ENCODE measurements at places on chromosomes 3 and 15.

DNA sequence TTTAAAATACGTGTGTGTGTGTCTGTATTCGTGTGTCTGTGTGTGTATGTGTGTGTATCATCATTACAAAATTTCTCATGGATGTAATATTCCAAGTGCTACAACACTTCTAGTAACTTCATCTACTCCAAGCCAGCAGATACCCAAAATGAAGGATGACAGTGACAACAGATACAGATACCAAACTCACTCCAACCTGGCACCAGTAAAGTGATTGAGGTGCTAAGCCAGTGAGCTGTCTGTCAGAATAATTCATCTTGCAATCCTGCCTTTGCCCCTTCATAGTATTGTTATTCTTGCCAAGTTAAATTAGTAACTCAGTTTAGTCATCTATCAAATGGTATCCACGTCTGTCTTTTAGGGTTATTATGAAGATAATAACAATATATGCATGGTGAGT is 58.1 kb downstream of the PLOD2 start:
- DNase-seq = no peak

GRCh38 chr3:63998852-63999754 is 24.2 kb downstream of the PSMD6 start:
- no peak for DNase-seq

DNA sequence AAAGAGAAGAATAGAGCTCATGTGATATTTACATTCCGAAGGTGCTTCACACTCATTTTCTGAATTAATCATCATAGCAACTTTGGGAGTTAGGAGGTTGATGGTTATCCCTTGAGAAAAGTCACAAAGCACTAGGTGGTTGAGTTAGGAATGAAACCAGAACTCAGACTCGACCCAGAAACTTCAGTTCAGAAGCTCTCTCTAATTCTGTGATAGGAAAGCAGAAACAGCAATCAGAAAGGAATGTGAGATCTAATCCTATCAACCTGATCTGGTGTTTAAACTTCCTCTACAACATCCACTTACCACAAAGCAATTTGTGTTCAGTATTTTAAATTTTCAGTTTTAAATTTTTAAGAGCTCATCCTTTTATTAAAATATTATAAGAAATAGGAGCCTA is 211.2 kb downstream of the CNTN3 start:
- no peak for DNase-seq

DNA sequence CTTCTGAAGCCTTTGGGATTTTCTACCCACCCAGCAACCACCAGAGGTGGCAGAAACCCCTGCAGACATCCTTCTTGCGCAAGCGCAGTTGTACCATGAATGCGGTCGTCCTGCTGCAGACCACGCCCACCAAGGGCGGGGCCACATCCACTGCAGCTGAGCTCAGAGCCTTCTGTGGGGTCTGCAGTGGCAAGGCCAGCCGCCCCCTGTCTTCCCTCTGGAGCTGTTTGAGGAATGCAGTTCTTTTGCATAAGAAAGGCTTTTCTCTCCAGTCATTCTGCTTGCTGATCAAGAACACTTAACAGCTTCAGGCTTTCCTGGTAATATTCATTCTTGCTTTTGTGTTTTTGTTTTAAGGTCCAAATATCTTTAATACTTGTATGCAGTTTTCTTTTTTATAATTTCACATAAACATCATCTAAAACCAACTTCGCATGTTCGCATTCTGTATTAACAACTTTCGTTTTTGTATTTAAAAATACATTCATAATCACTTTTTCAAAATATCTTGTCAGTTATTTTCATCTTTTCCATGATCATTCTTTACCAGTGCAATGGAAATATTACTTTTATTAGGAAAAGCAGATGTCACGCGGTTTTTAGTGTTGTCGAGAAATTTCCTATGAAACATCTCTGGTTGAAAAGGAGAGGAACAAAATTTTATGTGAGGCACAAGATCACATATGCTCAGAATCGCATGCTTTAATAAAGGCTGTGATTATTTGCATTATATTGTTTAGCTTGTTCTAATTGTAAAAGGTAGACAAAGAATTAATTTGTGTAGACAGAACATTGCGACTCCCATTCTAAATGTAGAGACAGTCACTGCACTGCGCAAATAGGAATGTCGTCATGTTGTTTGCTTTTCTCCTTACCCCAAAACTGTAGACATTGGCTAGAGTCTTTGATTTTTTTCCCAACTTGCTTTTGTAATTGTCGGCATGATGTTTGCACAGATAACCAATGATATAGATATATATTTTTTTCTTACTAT is 98.1 kb upstream of the SNRPN start:
- DNase-seq = no peak

GRCh38 chr15:74135041-74135565 is 4.7 kb downstream of the ISLR2 start:
- DNase-seq = no peak

DNA sequence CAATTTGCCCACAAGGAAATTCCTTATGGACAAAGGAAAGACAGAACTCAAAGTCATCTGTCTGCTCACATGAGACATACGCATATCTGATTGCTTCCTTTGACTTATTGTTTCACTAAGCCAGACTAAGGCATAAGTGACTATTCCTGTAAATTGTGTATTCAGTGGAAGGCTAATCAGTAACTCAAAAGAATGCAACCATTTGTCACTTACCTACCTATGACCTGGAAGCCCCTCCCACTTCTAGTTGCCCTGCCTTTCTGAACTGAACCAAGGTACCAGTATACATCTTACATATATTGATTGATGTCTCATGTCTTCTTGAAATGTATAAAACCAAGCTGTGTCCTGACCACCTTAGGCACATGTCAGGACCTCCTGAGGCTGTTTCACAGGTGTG is 53.5 kb upstream of the PROK2 start:
- no peak for DNase-seq

- DNase-seq = no peak
Observed at GRCh38 chr3:155420881-155421486, 127.5 kb upstream of the STRIT1 start.

GRCh38 chr3:48662753-48663488 is at the start of gene CELSR3:
TSS of gene CELSR3 (minus strand) at chr3:48662886. CDS start at chr3:48662634, 252 bp downstream.
- peak; percentile 26 for DNase-seq

DNA sequence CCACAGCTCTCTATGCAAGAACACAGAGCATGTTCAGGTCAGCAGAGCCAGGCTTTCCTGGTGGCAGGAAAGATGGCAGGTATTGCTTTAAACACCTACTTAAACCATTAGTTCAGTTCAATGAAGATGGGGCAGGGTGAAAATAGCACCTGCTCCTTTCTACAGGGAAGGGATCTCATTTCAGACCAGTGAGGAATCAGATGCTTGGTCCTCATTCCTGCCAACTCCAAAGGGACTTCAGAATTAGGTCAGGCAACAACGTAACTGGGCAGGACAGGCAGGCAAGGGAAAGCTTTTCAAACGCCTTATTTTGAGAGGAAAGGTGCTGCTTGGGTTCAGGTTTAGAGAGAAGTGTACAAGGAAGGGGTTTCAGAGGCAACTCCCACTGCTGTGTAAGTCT is 12.6 kb upstream of the RPS17 start:
- DNase-seq = no peak

GRCh38 chr15:35260941-35261340 is 175.8 kb upstream of the NANOGP8 start:
- DNase-seq = no peak

- no peak for DNase-seq
Observed at GRCh38 chr3:170354760-170355159, 2.8 kb upstream of the SKIL start.
